ENCODE measurements at places on chromosomes 2 and 18.

- no peak for DNase-seq
Observed at GRCh38 chr18:77105680-77106079, 26.9 kb downstream of the MBP start.

DNA sequence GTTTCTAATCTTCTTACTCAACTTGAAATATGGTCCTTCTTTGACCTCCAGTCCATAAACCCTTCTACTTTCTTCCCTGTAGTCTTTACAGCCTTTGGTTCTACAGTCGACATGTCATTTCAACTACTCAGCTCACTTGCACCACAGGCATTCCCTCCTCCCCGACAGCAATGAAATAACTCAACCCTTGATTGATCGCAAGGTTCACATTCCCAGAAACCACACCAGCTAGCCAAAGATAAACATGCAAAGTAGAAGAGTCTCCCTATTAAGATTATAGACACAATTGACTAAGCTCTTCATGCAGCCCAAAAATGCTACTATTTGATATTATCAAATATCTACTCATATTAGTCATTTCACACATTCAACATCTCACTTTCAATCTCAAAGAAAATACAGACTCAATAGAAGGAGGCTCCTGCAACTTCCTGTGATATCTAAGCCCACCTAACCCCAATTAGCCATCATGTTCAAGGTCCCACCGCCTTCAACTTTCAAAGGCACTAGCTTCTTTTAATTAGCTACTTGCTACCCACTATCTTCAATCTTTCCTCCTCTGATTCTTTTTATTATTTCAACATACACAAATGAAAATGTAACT lies 50.8 kb downstream of the RTTN start:
- no peak for DNase-seq

DNA sequence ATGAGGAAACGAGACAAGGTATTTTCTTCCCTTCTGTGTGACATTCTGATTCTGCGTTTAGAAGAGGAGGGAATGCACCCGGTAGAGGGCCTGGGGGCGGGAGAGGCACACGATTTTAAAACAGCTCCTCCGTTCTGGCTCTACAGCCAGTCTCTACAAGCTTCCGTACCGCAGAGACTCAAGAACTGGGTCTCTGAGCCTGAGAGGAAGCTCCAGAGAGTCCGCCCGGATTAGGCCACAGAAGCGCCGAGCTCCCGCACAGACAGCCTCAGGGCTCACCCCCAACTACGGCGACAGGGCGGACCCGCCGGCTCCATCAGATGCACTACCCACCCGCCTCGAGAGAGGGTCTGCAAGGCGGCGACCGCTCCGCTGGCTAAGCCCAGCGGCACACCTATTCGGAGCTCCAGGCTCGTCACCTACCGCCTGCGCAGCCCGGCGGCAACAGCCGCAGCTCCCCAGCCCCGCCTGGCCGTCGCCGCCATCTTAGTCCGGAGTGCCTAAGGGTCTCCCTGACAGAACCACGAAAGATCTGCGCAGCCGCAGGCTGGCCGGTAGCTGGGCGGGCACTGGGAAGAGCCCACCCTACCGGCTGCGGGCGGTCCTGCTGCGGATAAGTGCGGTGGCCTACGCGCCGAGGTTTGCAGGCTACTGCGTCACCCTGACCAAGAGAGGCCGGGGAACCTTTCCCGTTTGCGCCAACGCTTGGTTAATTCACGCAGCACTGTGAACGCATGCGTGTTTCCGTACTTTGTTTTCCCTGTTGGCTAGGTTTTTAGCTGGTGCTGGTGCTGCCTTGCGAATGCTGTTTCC lies at the start of gene NFU1:
TSS of gene NFU1 (minus strand) at position 498 of the 813 bp plus-strand sequence. CDS start at position 485, 13 bp downstream.
- peak; percentile 98 for DNase-seq

GRCh38 chr2:23903034-23903433 lies 23.9 kb downstream of the ATAD2B start:
- DNase-seq = no peak

GRCh38 chr2:198545411-198545810 lies 741.0 kb downstream of the PLCL1 start:
- no peak for DNase-seq

- peak; percentile 24 for DNase-seq
Observed at GRCh38 chr2:17540813-17541530, 476 bp downstream of the VSNL1 start.

- DNase-seq = peak; percentile 96
Observed at GRCh38 chr2:196639180-196640030, at the start of gene CCDC150. Gene CCDC150 (plus strand): TSS chr2:196639715. CDS start chr2:196639767, 52 bp downstream.

Data from cerebellum (tissue), 4 donors.